ENCODE measurements at places on chromosomes 1 and 21.

- DNase-seq, result no peak
Measured at GRCh38 chr1:73587080-73587479, 610.9 kb downstream of the LRRIQ3 start.

- DNase-seq, result no peak
Measured at GRCh38 chr1:62528015-62528414, 69.3 kb upstream of the ANGPTL3 start.

GRCh38 chr1:201905234-201905890 lies 16.7 kb downstream of the SHISA4 start:
- no peak for DNase-seq

- DNase-seq, result no peak
Measured at GRCh38 chr1:160081261-160081936, at the start of gene KCNJ9. TSS of gene KCNJ9 (plus strand) at chr1:160081538. CDS start at chr1:160084031, 2,493 bp downstream.

DNA sequence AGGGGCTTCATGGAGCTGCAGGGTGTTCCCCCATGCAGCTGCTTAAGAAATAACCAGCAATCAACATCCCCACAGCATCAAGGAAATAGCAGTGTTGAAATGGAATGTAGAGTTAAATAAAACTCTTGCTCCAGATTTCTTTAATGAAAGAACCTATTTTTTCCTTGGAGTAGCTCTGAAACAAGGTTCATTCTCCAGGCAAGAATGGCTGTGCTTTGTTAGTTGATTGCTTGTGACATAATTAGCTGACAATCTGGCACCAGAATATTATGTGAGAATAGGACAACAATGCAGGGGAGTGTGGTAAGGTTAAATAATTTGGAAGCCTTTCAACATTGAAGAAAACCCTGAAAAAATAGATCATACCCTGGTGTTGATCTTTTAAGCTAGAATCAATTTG lies 254.2 kb upstream of the RRP15 start:
- no peak for DNase-seq

- peak; percentile 62 for DNase-seq
Measured at GRCh38 chr1:201114245-201115131, 2.3 kb upstream of the CACNA1S start.

- no peak for DNase-seq
Measured at GRCh38 chr1:64098436-64098835, 105.0 kb upstream of the UBE2U start.

DNA sequence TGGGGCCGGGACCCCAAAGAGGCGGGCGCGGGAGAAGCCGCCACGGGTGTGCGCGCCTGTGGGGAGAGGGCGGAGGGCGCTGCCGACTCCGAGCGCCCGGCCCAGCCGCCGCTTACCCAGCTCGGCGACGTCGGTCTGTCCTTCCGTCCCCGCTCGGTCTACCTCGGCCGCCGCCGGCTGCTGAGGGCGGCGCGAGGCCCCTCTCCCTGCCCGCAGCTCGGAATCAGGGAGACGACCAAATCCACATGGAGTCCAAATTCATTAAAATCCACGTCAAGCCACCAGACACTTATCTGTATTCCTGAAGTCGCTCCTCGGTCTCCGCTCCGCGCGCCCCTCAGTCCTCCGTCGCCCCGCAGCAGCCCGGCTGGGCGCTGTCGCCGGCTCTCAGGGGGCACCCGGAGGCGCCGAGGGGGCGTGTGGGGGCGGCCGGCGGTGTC lies 637 bp downstream of the PLXNA2 start:
- DNase-seq, result no peak

- no peak for DNase-seq
Measured at GRCh38 chr1:1847890-1848289, 43.0 kb downstream of the GNB1 start.

DNA sequence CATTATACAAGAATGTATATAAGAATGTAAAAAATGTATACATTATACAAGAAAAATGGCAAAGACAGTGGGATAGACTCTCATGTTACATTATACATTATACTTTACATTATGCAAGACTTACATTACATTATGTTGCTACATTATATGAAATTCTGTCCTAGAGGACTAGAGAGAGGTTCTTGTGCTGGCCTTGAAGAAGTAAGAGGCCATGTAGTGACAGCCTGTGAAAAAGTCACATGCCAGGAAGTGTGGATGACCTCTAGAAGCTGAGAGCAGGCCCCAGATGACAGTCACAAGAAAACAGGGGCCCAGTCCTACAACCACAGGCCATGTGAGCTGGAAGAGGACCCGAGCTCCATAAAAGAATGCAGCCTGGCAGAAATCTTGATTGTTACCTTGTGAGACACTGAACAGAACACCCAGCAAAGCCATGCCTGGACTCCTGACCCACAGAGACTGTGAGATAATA lies 30.5 kb upstream of the AHCYL1 start:
- no peak for DNase-seq

DNA sequence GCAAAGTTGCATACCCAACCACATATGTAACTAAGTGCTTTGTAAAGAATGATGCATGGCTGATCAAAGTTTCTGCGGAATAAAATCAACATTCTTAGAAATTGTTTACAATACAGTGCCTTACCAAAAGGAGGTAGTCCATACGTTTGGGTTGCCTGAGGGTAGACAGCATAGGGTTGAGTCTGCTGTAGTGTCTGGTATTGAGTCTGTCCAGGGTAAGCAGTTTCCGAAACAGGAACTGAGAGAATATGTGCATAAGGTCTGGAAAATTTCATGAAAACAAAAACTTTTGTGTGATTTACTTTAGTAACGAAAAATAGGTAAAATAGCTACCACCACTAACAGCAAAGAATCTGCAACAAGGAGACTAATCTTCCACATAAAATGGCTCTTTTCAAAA lies 53.0 kb downstream of the EYA3 start:
- no peak for DNase-seq

DNA sequence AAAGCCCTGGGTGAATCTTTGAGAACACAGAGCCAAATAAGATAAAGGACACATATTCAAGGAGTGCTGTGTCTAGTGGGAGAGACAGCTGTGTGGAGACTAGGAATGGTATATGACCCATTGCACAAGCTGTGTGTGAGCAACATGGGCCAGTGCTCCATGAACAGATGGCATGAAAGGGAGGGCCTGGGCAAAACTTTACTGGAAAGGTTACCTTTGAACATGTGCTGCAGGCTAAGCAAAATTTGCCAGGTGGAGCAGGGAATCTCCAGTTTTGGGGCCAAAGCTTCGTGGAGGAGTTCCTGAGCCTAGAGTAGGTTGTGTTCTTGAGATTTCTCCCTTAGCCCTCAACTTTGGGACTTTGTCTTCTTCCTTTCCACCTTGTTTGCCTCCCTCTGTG lies 446.1 kb upstream of the PROX1 start:
- no peak for DNase-seq

DNA sequence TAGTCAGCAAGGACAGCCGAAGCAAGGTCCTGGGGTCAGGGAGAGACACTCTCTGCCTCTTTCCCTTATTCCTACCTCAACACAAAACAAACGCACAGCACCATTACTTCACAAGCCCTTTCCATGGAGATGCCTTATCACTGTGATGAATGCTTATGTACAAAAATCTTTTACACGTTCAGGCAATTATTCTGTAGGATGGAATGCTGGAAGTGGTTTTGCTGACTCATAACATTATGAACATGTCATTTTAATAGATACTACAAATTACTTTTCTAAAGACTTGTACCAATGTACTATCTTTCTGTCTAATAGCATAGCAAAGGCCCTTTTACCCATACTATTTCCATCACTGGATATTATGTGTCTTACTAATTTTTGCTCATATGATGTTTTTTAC lies 98.4 kb downstream of the TTLL7 start:
- DNase-seq, result no peak

DNA sequence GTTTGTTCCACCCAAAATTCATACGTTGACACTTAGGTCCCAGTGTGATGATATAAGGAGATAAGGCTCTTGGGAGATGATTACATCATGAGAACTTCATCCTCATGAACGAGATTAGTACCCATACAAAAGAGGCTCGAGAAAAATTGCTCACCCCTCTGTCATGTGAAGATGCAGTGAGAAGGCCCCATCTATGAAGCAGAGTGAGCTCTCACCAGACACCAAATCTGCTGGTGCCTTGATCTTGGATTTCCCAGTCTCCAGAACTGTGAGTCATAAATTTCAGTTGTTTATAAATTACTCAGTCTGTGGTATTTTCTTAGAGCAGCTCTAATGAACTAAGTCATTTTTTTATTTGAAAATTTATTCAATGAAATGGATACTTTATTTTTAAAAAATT lies 42.6 kb upstream of the USP25 start:
- DNase-seq, result no peak

DNA sequence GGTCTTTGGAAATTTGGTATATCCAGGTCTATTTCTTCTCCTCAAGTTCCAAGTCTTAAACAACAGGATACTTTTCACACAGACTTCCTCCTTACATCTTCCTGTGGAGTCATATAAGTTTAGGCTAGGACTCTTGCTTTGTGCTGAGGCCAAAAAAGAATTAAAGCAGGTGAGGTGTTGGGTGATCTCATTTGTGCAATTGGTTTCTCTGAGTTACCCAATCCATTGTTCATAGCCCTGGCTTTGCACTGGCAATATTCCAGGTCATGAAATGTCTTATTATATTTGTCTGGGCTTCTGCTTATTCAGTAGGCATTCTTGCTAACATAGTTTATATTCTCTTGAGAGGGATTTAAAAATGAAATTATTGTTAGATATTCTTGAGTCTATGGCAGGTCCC lies 14.1 kb upstream of the KIAA0040 start:
- DNase-seq, result no peak

DNA sequence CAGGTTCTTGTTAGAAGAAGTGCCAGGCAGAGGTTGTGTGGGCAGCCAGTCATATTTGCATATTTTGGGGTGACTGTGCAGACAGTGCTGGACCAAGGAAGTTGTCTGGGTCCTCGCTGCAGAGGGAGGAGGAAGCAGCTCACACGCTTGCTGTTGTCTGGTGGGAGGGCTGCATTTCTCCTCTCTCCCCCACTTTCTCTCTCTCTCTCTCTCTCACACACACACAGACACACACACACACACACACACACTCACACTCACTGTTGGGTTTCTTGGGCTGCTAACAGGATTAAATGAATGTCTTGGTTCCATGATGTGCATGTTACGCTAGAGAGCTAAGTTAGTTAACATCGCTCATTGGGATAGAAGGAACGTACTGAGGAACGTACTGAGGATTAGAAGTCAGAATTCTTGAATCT lies 72.9 kb downstream of the AGPAT3 start:
- no peak for DNase-seq

DNA sequence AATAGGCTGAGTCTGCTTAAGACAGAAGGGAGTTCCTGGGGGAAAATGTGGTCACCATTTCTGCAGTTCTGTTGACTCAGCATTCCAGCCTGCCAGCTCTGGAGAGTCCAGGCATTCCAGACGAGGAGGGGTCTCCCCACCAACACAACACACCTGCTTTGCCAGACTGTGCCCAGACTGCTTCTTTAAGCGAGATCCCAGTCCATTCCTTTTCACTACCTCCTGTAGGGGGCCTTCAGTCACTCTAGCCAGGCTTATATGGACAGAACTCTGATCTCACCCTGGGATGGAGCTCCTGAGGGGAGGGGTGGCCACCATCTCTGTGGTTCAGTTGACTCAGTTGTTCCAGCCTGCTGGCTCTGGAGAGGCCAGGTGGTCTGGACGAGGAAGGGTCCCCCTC lies 48.5 kb downstream of the UBE2U start:
- DNase-seq, result no peak

GRCh38 chr1:170214117-170215032 lies 68.6 kb downstream of the NTMT2 start:
- DNase-seq, result no peak

GRCh38 chr1:61481315-61481715 lies 243.6 kb downstream of the TM2D1 start:
- DNase-seq, result no peak

DNA sequence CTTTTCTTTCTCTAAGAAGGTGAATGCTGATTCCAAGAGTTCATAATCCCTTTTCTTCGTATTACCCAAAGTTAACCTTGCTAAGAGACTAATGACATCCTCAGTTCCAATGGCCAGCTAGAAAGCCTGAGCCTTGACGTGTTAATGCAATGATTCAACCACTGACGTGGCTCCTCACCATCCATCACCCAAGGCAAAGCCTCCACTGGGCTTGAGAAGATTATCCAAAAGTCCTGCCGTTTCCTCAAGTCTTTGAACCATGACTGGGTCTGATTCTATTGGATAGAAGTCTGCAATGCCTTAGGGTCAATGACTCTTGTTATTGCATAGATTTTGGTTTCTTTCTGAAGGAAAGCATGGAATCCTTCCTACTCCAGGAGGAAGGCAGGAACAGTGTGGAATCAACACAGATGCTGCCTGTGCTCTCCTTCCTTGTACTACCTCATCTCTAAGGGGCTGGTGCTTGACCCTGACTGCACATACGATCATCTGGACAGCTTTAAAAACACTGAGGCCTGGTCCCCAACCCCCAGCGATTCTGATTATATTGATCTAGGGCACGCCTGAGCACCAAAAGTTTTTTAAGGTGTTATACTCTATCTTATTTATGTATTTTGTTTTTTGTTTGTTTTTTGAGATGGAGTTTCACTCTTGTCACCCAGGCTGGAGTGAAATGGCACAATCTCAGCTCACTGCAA lies 69.3 kb upstream of the ANGPTL1 start:
- DNase-seq, result no peak

GRCh38 chr1:93625582-93626327 lies 55.9 kb downstream of the BCAR3 start:
- no peak for DNase-seq

- DNase-seq, result no peak
Measured at GRCh38 chr1:19894218-19894617, 12.0 kb downstream of the OTUD3 start.

DNA sequence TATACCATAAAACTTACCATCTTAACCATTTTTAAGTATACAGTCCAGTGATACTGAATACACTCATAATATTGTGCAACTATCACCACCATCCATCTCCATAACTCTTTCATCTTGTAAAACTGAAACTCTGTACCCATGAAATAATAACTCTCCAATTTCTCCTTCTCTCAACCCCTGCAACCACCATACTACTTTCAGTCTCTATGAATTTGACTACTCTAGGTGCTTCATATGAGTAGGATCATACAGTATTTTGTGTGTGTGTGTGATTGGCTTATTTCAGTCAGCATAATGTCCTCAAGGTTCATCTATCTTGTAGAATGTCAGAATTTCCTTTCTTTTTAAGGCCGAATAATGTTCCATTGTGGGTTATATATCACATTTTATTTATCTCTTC lies 17.7 kb downstream of the NPHS2 start:
- no peak for DNase-seq

DNA sequence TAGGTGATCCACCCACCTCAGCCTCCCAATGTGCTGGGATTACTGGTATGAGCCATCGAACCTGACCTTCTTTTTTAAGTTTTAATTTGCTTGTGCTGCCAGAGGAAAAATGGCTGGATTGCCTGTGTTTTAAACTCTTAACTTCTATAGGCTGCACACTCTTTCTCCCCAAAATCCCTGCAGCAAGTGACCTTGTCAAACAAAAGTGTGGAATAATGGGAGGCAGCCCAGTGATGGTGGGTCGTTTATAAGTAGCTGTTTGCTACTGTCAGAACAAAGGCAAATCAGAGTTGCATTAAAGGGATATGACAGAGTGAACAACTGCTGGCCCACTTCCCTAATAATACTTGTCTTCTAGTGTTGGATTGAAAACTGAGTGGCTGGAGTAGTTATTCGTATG lies 74.2 kb downstream of the ADGRL2 start:
- no peak for DNase-seq

GRCh38 chr1:35886577-35887431 lies 3.8 kb downstream of the AGO1 start:
- no peak for DNase-seq
